ENCODE measurements at places on chromosomes 1 and 21. TPM values are rescaled to one million over a fixed set of nuclear protein-coding genes. Genes with fewer than 3 reads are reported as not detected.

DNA sequence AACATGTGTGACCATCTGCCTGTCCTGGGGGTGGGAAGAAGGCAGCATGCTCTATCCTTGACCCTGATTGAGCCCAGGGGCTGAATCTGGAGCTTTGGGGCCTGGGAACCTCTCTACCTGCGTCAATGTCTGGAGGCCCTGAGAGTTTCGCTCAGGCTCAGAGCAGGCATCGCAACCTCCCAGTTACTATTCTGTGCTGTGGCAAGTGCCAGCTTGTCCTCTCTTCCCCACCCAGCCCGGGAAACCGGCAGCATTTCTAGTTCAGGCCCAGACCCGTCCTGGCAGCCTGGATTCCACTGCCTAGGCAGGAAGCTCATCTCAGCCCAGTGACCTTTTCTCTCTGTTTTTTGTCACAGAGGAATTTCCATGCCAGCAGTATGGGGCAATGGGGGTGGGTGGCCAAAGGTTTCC lies 10.0 kb upstream of the IRF6 start:
- H3K27me3 ChIP-seq: peaks cover 5% of the 10 kb centered on the region
- H3K4me3 ChIP-seq: no peak overlapping the region
- H3K4me1 ChIP-seq: peaks cover 8% of the 10 kb centered on the region
- no peaks in the 10 kb centered on the region for H3K36me3 ChIP-seq
- H3K27ac ChIP-seq: peak overlapping the region; percentile 44
- no peak for DNase-seq

DNA sequence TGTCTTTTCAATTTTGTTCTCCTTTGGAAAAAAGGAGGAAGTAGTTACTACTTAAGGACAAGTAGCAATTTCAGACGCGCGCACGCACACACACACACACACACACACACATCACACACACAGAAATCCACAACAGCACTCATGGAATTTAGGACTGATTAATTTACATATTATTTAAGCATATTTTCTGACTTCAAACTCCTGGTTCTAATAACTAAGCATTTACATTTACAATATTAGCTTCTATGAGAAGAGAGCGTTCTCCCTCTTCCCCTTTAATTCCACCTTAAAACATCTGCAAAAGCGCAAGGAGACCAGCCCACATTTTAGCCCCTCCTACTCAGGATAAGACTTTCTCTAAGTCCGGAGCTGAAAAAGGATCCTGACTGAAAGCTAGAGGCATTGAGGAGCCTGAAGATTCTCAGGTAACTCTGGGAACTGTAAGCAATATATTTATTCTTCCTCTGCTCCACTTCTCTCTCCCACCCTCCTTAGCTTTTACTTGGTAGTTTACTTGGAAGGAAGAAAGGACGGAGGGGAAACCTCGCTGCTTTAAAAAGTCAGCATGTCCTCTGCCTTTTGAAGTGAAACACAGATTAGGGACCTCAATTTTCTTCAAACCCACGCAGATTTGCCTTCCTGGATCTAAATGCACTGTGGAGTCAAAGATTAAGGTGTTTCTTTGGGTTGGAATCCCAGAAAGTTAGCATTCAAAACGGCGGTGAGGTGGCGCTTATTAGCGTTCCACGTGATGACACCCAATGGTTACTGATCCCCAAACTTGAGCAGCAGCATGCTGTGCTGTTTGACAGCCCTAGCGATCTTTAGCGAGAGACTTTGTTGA lies at the start of gene PLA2G4A:
TSS of gene PLA2G4A (plus strand) at position 339 of the 844 bp plus-strand sequence. CDS start 25,406 bp downstream, outside the sequence.
- H3K36me3 ChIP-seq: no peaks in the 10 kb centered on the region
- H3K4me1 ChIP-seq: peaks cover 13% of the 10 kb centered on the region
- H3K27ac ChIP-seq: no peak within 1 kb of the TSS
- DNase-seq: no peak
- peaks cover 14% of the 10 kb centered on the region for H3K27me3 ChIP-seq
- peak within 1 kb of the TSS; percentile 65 for H3K4me3 ChIP-seq

DNA sequence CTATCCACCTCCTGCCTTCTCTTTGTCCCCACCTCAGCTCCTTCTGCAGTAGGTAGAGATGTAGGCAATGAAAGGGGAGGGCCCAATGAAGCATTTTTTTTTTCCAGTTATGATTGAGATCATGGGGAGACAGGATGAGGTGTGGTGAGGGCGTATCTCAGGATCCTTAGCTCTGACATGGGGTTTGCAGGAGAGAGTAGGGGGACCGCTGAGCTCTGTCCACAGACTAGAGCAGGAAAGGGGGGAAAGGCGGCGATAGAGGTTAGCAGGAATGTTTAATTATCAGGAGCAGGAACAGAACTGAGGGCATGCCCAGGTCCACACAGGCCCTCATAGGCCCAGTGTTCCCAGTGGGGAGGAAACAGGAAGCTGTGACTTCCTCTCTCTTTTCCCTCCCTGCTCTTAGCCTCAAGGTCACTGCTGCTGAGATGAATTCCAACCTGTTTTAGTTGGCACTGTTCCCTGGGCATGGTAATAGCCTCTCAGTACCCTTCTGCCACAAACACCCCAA lies 901 bp upstream of the RXFP4 start:
- H3K4me1 ChIP-seq: peaks cover 55% of the 10 kb centered on the region
- no peaks in the 10 kb centered on the region for H3K27me3 ChIP-seq
- DNase-seq: peak; percentile 16
- peak overlapping the region; percentile 68 for H3K27ac ChIP-seq
- no peak overlapping the region for H3K4me3 ChIP-seq

DNA sequence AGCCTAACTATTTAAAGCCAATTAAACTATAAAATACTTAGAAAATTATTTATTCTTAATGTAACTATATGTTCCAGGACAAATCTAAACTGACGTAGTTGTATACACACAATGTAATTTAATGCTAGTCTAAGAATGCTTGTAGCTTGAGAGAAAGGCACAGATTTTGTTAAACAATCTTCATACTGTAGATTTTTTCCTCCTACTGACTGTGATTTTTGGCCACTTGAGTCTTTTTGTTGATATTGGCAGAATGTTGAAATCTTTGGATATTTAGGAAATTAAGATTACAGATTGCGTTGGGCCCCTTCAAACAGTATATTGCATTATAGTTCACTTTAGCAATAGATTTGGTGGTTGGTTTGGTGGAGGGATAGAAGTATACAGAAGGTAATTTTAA lies 40.5 kb downstream of the ATF3 start:
- H3K4me1 ChIP-seq: no peaks in the 10 kb centered on the region
- peaks cover 3% of the 10 kb centered on the region for H3K27me3 ChIP-seq
- no peak overlapping the region for H3K4me3 ChIP-seq
- no peak for DNase-seq
- no peaks in the 10 kb centered on the region for H3K36me3 ChIP-seq

DNA sequence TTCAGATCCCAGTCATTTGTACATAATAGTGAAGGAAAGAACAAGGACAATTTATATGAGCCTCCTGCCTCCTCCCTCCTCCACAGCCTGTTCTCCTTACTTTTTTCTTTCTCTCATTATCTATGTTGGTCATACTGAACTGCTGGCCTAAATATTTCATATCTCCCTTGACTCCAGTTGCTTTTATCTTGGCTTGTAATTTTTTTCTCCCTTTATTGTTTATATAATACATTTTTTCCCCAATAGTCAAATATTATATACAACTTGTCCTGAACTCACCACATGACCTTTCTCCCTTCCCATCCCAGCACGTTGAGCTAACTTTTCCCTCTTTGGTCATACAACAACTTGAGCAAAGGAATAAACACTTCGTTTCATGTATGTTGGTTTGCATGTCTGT lies 752.1 kb downstream of the LTN1 start:
- DNase-seq: no peak
- no peak overlapping the region for H3K4me3 ChIP-seq
- no peaks in the 10 kb centered on the region for H3K36me3 ChIP-seq
- no peaks in the 10 kb centered on the region for H3K27me3 ChIP-seq

Gene KRTAP12-3
- total RNA-seq: not detected
